ENCODE measurements at places on chromosomes 6 and 20.

DNA sequence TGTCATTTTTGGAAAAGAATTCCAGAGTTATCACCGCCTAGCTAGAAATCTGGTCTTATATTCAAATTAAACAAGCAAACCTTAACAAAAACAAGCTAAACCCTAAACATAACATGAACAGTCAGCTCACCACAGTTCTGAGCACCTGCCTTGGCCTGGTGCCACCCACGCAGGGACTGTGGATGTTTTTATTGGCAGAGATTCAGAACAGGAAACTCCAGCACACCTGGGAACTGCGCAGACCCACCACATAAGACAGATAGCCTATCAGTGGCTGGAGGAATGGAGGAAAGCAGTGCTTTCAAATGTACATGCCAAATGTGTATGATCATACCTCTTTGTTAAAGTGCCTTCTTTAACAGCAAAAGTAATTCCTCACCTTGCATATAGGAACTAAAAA is 8.9 kb downstream of the SLC16A10 start:
- DNase-seq, result no peak

DNA sequence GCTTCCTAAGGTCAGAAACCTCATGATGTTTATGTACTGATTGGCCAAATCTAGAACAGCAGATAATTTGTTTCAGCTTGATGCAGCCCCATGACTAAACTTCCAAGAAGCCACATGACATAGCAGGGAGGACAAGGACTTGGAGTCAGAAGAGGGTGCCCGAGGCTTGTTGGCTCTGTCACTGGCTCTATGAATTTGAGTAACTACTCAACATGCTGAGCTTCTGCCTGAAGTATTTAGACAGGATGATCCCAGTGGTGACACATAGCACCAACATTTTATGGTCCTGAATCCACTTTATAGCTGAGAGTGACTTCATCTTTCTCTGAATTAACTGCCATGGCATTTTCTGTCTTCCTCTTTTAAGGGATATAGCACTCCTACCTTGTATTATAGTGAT is 13.5 kb upstream of the TBX18 start:
- DNase-seq, result no peak

DNA sequence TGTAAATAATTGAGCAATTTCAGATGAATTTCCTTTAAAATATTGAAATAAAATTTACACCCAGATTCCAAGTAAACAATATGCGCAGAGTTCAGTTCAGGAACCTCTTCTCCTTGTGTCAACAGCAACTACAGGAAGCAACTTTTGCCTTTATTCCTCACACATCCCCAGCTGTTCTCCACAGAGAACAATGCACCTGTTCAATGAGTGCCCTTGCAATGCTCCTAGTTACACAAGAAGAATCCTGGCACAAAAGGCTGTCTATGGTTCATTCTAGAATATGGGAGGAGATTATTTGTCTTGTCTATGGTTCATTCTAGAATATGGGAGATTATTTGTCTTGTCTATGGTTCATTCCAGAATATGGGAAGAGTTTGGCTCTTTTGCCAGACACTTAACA is 454.9 kb downstream of the BTBD3 start:
- DNase-seq, result no peak

GRCh38 chr6:80254716-80255115 is 148.2 kb downstream of the BCKDHB start:
- no peak for DNase-seq

- DNase-seq, result no peak
Measured at GRCh38 chr20:10713161-10713560, 39.4 kb upstream of the JAG1 start.

DNA sequence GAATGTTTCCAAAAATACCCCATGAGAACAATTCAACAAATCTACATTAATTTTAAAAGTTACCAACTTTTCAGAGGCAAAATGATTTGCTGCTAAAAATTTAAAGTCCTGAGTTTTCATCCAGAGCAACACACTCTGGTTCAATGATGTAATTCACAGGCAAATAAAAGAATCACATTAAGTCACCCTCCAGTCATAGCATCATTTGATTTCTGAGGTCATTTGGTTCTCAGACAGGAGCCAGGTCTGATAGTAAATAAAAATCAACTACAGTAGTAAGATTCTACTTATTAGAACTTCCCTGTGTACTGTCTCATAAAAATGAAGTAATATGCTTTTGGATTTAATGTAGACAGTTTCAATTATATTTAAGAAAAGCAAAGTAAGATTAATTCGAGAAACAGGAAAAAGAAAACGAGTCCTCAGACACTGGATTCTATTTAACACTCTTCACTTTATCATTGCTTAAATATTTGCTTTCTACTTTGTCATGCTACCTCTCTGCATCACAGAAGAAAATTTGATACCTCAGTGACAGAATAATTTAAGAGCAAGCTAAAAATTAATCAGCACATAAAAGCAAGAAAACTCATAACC is 25.8 kb downstream of the MAP7 start:
- DNase-seq, result no peak

- DNase-seq, result no peak
Measured at GRCh38 chr6:76435174-76435573, 362.7 kb upstream of the IMPG1 start.

- DNase-seq, result no peak
Measured at GRCh38 chr6:155201461-155202226, 62.2 kb upstream of the CLDN20 start.

GRCh38 chr6:8375916-8376315 is 59.4 kb downstream of the SLC35B3 start:
- no peak for DNase-seq

- DNase-seq, result no peak
Measured at GRCh38 chr6:31972709-31973350, 892 bp upstream of the DXO start.

- no peak for DNase-seq
Measured at GRCh38 chr6:28719275-28719940, 193.7 kb downstream of the GPX5 start.

- no peak for DNase-seq
Measured at GRCh38 chr6:133697185-133697584, 191.7 kb upstream of the TCF21 start.

- no peak for DNase-seq
Measured at GRCh38 chr20:33896509-33896908, 85.4 kb downstream of the CHMP4B start.

DNA sequence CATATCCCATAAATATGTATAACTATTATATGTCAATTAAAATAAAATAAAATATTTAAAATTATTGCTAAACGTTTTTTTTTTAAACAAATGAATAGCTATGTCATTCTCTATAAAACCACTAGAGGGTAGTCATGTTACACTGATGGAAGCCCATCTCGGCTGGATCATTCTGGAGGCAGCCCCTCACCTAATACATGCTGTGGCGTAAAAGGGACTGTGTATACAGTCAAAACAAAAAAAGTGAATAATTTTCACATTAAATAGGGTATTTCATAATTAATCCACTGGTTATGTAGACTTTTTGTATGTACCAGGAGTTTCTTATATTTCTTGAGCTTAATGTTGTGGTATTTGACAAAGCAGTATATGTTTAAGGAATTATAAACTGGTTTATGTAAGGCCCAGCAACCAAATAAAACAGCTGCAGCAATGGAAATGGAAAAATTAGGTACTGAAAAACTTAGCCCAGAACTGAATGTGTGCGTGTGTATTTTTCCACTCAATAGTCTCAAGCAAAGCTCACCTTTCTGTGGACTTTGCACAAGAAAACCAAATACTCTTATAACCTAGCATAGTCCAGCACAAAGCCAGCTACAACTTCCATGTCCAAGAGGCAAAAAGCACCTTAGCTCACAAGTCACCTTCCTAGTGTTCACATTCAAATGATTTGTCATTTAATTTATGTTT is 81.7 kb downstream of the COL9A1 start:
- DNase-seq, result no peak
